ENCODE measurements at places on chromosomes 5 and 9. TPM values are rescaled to one million over a fixed set of nuclear protein-coding genes. Genes with fewer than 3 reads are reported as not detected.

- no peaks in the 10 kb centered on the region for H3K36me3 ChIP-seq
- peaks cover 27% of the 10 kb centered on the region for H3K4me1 ChIP-seq
- H3K27ac ChIP-seq: no peak overlapping the region
- no peak overlapping the region for H3K4me3 ChIP-seq
Measured at GRCh38 chr9:122095010-122095767, 2.1 kb upstream of the TTLL11 start.

- no peaks in the 10 kb centered on the region for H3K4me1 ChIP-seq
- H3K36me3 ChIP-seq: peaks cover 2% of the 10 kb centered on the region
- no peaks in the 10 kb centered on the region for H3K27me3 ChIP-seq
Measured at GRCh38 chr9:97364769-97365490, 47.0 kb upstream of the TDRD7 start.

GRCh38 chr9:27206041-27206440 lies 90.9 kb downstream of the EQTN start:
- no peaks in the 10 kb centered on the region for H3K4me1 ChIP-seq
- no peak overlapping the region for H3K27ac ChIP-seq
- no peaks in the 10 kb centered on the region for H3K27me3 ChIP-seq
- H3K4me3 ChIP-seq: no peak overlapping the region

GRCh38 chr5:98205691-98206461 lies 567.6 kb upstream of the RGMB start:
- H3K4me3 ChIP-seq: no peak overlapping the region
- H3K27ac ChIP-seq: no peak overlapping the region
- H3K36me3 ChIP-seq: no peaks in the 10 kb centered on the region
- no peaks in the 10 kb centered on the region for H3K4me1 ChIP-seq

- H3K27ac ChIP-seq: no peak overlapping the region
- no peaks in the 10 kb centered on the region for H3K27me3 ChIP-seq
- H3K36me3 ChIP-seq: no peaks in the 10 kb centered on the region
- H3K4me3 ChIP-seq: no peak overlapping the region
Measured at GRCh38 chr9:130556396-130557076, 22.8 kb upstream of the FUBP3 start.

DNA sequence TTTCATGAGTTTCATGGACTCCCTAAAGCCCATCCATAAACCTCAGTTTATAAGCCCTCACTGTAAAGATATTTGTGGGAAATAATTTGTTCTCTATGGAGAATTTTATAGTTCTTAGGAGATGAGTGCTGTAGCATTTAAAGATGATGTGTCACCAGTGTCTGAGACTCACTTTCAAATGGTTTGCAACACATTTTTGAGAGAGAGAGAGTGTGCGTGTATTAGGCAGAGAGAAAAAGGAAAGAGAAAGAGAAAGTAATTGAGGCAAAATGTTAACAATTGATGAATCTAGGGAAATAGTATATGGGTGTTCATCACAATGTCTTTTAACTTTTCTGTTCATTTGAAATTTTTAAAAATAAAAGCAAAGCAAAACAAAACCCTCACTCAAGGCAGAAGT lies 479.0 kb downstream of the ZSWIM6 start:
- H3K27ac ChIP-seq: no peak overlapping the region
- no peaks in the 10 kb centered on the region for H3K27me3 ChIP-seq
- no peaks in the 10 kb centered on the region for H3K4me1 ChIP-seq
- no peak overlapping the region for H3K4me3 ChIP-seq
- H3K36me3 ChIP-seq: no peaks in the 10 kb centered on the region
- no peak for DNase-seq

DNA sequence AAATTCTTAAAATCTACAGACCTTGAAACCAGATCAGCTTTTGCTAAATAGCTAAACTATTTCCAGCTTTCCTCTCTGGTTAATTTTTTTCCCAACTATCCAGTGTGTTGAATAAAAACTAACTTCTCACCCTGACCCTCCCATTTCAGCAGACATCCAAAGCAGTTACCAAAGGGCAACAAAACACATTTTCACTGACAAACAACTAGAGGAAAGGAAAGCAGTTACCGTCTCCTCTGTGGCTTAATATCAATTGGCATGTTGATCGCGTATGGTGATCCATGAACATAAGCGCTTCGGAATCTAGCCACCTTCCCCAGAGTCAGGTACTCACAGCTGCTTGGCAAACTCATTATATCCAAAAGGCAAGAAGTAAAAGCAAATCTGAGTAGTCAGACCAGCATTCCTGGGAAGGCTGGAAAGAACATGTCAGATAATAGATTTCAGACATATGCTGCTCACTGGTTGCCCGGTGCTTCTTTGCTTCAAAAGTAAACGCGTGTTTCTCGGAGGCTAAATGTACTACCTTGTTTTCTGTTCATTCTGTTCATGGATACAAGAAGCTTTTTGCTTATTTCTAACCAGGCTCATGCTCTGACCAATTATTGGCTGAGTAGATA lies 463.4 kb downstream of the PDE4D start:
- no peaks in the 10 kb centered on the region for H3K27me3 ChIP-seq
- no peak overlapping the region for H3K27ac ChIP-seq

- no peak overlapping the region for H3K4me3 ChIP-seq
- no peak for DNase-seq
- no peak overlapping the region for H3K27ac ChIP-seq
Measured at GRCh38 chr9:115036691-115037090, 81.3 kb downstream of the TNC start.

DNA sequence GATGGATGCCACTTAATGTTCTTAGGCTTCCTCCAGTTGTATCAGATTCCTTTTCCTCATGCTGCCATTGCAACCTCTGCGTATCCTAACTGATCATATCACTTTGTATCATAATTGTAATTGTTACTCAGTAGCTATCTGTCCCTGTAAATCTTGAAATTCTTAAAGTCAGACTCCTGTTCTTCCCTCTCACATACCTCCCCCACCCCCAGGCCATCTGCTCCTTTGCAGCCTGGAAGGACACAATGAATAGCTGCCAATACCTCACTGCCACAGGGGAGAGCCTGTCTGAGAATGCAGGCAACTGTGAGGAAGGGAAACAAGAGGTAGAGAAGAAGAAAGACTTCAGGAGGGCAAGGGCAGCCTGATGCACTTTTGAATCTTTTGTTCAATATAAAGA lies 228.5 kb downstream of the ENC1 start:
- DNase-seq: no peak
- no peaks in the 10 kb centered on the region for H3K4me1 ChIP-seq
- H3K36me3 ChIP-seq: no peaks in the 10 kb centered on the region
- H3K27me3 ChIP-seq: no peaks in the 10 kb centered on the region

DNA sequence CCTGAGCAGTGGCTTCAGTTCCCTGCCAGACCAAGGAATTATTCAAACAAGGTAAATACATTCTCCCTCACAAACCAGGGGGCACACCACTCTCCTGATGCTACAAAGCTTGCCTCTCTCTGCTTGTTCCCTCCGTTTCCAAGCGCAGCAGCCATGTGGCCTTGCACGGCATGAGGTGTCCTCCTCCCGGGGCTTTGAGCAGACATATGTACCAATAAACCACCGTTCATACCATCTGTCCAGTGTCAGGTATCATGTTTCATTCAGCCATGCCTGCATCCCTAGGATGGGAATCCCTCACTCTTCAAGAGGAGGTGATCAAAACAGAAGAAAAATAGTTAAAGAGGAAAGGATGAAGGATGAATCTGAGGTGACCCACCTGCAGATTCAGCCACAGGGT lies 282.7 kb downstream of the ENC1 start:
- H3K27ac ChIP-seq: no peak overlapping the region
- H3K36me3 ChIP-seq: no peaks in the 10 kb centered on the region
- no peak overlapping the region for H3K4me3 ChIP-seq
- H3K4me1 ChIP-seq: peaks cover 2% of the 10 kb centered on the region
- no peak for DNase-seq
- no peaks in the 10 kb centered on the region for H3K27me3 ChIP-seq

DNA sequence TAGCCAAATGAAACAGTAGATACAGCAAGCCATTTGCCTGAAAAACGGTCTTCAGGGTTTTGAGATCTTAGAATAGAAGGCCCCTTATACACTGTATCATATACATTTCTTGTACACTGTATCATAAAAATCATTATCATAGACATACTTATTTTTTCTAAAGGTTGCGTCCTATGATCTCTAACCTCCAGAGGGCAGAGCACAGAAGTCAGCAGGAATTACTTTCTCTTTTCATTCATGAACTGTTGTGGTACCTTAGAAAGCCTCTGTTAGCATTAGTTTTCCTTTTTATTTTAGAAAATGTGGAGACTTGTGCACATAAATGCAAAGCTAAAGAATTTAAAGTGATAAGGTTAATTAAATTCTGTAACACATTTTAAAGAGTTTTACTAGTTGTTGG lies 115.4 kb downstream of the OXCT1 start:
- DNase-seq: no peak
- no peak overlapping the region for H3K27ac ChIP-seq
- no peaks in the 10 kb centered on the region for H3K4me1 ChIP-seq
- no peak overlapping the region for H3K4me3 ChIP-seq
- H3K36me3 ChIP-seq: peaks cover 32% of the 10 kb centered on the region

GRCh38 chr5:4420681-4421080 lies 719.4 kb upstream of the ADAMTS16 start:
- no peak for DNase-seq
- H3K4me3 ChIP-seq: no peak overlapping the region
- H3K27me3 ChIP-seq: no peaks in the 10 kb centered on the region
- no peaks in the 10 kb centered on the region for H3K36me3 ChIP-seq
- H3K4me1 ChIP-seq: no peaks in the 10 kb centered on the region

- no peak for DNase-seq
- H3K4me3 ChIP-seq: no peak overlapping the region
- H3K27ac ChIP-seq: no peak overlapping the region
- no peaks in the 10 kb centered on the region for H3K27me3 ChIP-seq
- H3K36me3 ChIP-seq: no peaks in the 10 kb centered on the region
Measured at GRCh38 chr9:79312686-79313421, 258.9 kb upstream of the TLE4 start.

DNA sequence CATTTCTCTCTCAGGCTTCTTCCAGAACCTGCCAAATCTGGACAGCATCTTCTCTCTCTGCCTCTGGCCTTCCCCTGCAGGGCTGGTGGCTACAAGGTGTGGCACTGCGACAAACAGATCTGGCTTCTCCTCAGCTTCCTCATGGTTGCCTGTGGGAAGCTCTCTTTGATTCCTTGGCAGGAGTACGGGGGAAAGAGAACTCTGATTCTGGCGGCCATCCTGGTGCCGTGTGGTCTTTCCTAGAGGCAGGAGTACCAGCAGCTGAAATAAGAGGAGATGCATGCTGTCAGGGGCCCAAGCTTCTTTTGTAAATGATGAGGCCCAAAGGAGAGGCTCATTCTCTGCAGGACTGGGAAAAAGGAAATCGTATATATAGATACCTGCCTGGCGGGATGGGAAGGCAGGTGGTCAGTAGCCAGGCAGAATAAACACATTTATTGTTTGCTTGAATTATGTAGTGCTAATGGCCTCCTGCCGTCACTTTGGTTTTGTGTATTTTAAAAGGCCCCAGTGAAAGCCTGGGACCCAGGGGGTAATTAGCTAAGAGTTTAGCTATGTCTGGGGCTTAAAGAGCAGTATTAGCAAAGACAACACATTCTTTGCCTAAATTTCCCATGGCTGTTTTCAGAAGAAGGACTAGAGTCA lies at the start of gene CER1:
Gene CER1, minus strand, starts transcription at position 343 of the 645 bp plus-strand sequence. Its CDS starts 61 bp downstream, at position 282.
- no peak for DNase-seq
- no peak within 1 kb of the TSS for H3K4me3 ChIP-seq
- H3K36me3 ChIP-seq: no peaks in the 10 kb centered on the region
- H3K27ac ChIP-seq: no peak within 1 kb of the TSS
- H3K27me3 ChIP-seq: peaks cover 3% of the 10 kb centered on the region

DNA sequence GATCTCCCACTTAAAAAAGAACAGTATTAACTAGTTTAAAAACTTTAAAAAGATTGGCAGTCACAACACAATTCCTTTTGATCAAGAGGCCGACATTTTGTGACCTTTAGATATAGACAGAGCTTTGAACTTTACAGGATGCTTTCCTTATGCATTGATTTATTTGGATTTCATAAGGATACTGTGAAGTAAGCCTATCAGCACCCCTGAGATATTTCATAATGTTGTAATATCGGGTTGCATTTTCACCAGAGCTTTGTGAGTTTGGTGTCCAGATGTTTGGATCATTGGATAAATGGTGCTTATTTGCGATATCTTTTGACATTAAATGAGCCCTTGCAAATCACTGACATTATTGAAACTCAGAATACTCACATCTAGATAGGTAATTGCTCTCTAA lies 7.7 kb downstream of the PALM2AKAP2 start:
- H3K4me3 ChIP-seq: no peak overlapping the region
- H3K27me3 ChIP-seq: no peaks in the 10 kb centered on the region
- no peak for DNase-seq
- no peaks in the 10 kb centered on the region for H3K36me3 ChIP-seq
- no peaks in the 10 kb centered on the region for H3K4me1 ChIP-seq
- H3K27ac ChIP-seq: no peak overlapping the region

DNA sequence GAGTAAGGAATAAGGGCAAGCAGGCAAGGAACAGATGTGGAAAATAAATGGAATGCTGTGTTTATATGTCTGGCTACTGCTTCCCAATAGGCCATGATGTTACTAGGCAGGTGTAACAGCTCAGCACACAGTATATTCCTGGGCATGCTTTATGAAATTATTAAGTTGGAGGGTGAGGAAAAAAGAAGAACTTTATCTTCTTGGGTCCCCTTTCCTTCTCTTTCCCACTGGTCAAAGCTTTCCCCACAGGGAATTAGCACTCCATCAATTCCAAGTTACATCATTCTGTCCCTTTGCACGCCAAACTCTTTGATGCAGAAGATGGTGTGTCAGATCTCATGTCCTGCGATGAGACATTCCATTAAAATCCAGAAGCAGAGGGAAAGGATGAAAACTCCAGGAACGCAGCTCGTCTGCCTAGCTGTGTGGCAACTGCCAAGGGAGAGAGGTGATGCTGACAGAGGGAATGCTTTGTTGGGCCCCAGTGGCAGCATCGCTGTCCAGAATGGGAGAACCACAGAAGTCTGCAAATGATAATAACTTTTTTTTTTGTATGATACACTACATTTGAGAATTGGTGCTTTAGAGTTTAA lies 447.3 kb upstream of the ARRDC3 start:
- no peaks in the 10 kb centered on the region for H3K4me1 ChIP-seq
- H3K27ac ChIP-seq: no peak overlapping the region
- no peak for DNase-seq
- H3K27me3 ChIP-seq: no peaks in the 10 kb centered on the region
- H3K36me3 ChIP-seq: no peaks in the 10 kb centered on the region

Gene TAF1L
- not detected for polyA plus RNA-seq

Gene PRDM9
- not detected for polyA plus RNA-seq

Gene AFAP1L1
- polyA plus RNA-seq: not detected

Gene MORN5
- not detected for polyA plus RNA-seq

Gene GABRA6
- not detected for polyA plus RNA-seq

Gene SYNPO
- polyA plus RNA-seq: 13.2 TPM

Gene CYFIP2
- 231 TPM for polyA plus RNA-seq

Gene ATG12
- polyA plus RNA-seq: 62.6 TPM

Gene ZNF462
- polyA plus RNA-seq: 0.06 TPM

Gene IL13
- 0.14 TPM for polyA plus RNA-seq
